Activated CD4-positive, CD25-positive, alpha-beta regulatory T cell treated with anti-CD3 and anti-CD28 coated beads, Interleukin-2, amount 50 U/mL, for 16 hours (primary cell): ENCODE measurements at places on chromosomes 13 and 19.

GRCh38 chr13:93745884-93746283, 519.3 kb downstream of the GPC6 start:
- DNase-seq = no peak

DNA sequence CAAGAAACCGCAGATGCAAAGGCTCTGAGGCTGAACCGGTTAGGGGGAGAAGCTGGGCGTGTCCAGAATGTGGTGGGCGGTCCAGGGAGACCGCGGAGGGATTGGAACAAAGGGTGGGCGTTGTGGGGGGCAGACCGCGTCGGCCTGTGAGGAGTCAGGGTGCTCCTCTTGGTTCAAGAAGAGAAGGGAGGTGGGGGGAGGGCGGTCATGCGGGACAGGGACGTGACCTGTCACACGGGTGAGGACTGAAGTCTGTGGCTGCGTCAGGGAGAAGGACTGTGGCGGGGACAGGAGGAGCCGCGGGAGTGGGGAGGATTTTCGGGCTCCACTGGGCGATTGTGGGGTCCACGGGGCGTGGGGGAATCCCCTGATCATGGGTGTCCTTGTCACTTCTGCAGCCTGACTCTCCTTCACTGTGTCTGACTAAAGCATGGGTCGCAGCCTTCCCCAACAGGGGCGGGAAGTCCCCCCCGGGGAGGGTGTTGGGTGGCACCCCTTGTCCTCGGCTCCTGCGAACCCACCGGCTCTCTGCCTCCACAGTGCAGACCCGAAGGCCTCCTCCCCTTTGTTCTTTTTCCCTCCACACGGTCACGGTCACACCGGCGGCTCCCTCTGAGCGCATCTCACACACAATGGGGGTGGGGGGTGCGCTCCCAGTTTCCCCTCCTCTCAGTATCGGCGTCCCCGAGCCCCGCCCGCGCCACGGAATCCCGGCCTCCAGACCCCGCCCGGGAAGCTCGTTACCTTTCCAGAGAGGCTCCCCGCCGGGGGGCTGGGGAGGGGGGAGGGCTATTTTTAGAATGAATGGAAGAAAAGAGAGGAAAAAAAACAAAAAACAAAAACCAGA, 16.4 kb upstream of the KCNN1 start:
- peak; percentile 19 for DNase-seq

GRCh38 chr19:55580628-55581144, at the start of gene ZNF579:
TSS of gene ZNF579 (minus strand) at chr19:55580848. CDS start at chr19:55579639, 1,209 bp downstream.
- peak; percentile 48 for DNase-seq

- DNase-seq = no peak
These were observed 352.9 kb downstream of the FOXO1 start for GRCh38 chr13:40313269-40314200.

DNA sequence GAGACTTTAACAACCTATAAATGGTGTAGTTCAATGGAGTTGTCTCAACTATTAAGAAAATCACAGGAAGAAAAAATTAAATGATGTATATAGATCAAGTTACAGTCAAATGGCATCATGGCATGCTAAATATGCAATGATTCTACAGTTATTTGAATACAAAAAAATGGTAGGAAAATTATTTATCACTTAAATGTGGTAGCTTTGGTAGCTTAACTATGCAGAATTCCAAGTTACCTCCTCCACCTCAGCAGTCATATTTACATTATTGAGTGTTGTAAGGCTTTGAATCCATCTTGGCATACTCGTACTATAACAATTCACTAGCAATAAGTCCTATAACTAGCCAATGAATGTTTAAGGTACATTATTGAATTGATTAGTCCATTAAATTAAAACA, 36.8 kb downstream of the CAB39L start:
- no peak for DNase-seq

- DNase-seq = no peak
These were observed 133.9 kb upstream of the GJB6 start for GRCh38 chr13:20366056-20366455.

DNA sequence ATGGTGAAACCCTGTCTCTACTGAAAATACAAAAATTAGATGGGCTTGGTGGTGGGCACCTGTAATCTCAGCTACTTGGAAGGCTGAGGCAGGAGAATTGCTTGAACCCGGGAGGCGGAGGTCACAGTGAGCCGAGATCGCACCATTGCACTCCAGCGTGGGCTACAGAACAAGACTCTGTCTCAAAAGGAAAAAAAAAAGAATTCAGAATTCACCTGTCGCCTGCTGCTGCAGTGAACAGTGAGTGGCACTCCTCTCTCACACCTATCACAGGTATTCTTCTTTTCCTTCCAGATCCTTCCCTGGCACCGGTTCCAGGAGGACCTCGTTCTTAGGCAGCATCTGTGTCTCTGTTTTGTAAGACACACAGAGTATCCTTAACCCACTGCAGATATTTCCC, 5.8 kb upstream of the MVB12A start:
- DNase-seq = no peak

DNA sequence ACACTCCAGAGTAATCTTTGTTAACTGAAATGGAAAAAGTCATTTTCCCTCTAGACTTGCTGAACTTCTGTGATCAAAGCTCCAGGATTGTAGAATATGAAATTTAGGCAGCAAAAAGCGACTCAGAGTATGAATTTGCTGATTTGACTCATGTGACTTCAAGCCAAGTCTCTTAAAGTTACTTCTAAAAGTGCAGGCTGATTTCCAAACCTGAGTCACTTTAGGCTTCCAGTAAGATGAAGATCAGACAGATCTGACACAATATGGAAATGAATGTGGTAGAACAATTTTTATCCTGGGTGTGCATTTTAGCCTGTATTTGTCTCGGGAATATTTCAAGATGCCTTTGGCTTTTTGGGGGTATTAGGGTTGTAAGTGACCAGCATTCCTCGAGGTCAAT, 151.0 kb upstream of the TMTC4 start:
- no peak for DNase-seq

GRCh38 chr13:59754411-59754810, 409.3 kb downstream of the DIAPH3 start:
- no peak for DNase-seq

- DNase-seq = no peak
These were observed 165.0 kb downstream of the LACC1 start for GRCh38 chr13:44044547-44045179.

DNA sequence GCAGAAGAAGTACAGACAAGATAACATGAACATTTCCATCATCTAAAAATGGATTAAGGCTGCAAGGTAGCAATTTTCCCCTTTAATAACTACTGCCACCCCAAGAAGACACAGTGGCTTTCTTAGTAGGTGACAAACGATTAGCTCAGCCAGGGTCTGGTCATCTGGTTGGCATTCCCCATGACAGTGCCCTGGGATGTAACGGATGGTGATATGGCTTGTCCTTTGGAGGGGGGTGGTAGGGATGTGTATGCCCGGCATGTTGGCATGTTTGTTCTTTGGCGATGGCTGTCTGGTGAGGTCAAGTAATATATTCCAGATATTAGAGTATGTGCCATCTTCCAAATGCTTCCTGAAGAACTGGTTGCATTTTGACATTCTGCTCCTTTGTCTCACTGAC, 135.6 kb upstream of the ZNF536 start:
- DNase-seq = no peak

- no peak for DNase-seq
These were observed 46.7 kb downstream of the OR10H4 start for GRCh38 chr19:15995536-15995935.

GRCh38 chr13:111365149-111366005, 44.9 kb downstream of the TEX29 start:
- no peak for DNase-seq

DNA sequence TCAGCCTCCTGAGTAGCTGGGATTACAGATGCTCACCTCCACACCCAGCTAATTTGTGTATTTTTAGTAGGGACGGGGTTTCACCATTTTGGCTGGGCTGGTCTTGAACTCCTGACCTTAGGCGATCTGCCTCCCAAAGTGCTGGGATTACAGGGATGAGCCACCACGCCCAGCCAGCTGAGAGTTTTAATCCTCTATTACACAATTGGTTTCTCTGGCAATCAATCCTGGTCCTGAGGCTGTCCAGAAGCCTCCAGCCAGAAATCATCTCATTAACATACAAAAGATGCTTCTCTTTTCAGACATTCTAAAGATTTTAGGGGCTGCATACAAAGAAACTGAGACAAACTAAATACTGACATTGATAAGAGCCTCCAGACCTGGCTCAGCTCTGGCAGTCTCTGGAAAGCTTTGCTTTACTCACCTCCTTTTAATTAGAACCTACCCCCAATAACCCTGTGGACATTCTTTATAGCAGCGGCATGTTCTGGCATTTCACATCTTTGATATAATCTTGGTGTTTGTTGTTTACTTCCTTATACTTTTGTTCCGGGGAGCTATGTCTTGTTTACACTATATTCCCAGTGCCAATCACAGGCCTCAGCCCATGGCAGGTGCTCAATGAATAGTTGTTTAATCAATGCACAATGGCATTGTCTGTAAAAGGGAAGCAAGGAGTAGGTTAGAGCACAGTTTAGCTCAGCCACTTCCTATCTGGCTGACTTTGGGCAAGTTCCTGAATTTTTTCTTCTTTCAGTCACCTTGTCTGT, 4.1 kb upstream of the ZNF724 start:
- no peak for DNase-seq

DNA sequence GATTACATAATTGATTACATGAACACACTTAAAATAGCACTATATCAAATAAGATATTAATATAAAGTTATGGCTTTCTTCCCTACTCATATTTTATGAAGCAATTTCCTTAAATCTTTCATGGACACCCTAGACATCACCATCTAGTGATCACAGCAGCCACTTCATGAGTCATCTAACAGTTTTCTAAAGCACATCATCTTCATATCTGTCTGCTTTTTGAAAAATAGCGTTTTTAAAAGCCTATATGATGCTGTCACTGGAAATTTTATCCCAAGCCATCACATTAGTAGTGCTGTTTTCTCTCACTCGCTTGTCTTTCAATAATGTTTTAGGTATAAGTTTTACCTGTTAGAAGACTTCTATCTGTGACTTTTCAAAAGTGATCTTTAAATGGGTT, 326.1 kb downstream of the SLITRK6 start:
- DNase-seq = no peak

DNA sequence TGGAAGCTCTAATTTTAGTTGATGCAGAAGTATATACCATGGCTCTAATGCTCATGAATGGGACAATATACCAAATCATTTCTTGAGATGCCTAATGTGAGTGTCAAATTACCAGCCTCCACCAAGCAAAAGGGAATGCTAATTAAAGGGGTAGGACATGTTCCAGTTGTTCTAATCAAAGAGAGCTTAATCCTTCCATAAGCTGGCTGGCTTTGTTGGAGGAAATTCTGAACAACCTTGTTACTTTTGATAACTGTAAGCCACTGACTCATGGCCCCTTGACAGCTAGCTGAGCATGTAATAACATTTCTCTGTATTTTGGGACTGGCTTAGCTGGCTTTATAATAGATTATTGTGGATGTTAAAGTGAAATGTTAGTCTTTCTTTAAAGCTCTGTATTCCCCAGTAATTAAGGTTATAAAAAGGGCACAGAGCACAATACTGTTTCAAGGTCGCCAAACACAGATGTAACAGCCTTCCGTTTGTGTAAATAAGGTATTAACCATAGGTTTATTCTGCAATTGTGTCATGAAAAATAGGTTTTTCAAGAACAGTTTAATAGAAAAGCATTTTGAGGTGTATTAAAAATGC, 1194.0 kb downstream of the PCDH9 start:
- no peak for DNase-seq
